ENCODE measurements at places on chromosomes 6 and 20.
A peak's percentile ranks its signal among the peaks of the same experiment; 100 is the strongest.

DNA sequence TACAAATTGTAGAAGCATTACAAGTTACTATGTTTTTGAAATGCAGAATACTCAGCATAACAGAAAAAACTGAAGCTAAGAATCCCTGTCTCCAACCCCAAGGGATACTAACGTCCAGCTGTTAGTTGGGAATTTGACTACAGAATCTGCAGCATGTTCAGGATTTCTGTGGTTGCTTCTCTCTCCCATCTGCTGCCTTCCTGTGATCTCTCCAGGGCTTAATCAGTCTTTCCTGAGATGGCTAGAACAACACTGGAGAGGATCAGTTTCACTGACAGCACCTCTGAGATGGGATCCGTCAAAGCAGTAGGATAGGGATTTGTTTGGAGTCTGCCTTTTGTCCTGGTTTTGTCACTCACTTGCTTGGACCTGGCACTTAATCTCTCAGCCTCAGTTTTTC, 73.3 kb upstream of the NUP153 start:
- no peak for DNase-seq

GRCh38 chr6:33950472-33950881, 146.7 kb upstream of the MLN start:
- no peak for DNase-seq

DNA sequence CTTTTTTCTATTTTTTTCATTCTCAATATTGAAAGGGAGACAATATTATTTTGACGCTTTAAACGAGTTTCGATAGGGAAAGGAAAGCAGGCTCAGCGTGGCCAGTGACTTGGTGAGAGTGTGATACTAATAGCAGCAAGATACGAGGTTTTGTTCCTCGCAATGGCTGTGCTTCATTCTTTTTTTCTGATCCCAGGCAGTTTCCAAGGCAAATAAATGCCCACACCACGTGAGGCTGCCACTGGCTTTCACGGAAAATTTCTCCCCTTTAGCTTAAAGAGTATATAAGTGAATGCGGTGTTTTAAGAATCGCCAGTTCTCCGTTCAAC, 196.4 kb upstream of the ZNF184 start:
- no peak for DNase-seq

DNA sequence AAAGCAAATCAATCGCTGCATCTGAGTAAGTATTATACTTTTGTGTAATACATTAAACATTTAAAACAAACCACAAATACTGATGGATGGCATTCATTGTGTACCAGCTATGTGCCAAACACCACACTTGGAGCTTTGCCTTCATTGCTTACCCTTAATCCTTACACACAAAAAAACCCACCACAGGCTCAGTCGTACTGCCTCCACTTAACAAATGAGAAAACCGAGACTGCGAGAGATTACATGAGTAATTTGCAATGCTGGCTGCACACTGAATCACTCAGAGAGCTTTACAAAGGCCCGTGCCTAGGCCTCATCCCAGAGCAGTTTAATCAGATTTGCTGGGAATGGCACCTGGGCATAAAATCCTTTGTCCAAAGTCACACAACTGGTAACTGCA, 130.5 kb downstream of the EDN1 start:
- peak; percentile 19 for DNase-seq

DNA sequence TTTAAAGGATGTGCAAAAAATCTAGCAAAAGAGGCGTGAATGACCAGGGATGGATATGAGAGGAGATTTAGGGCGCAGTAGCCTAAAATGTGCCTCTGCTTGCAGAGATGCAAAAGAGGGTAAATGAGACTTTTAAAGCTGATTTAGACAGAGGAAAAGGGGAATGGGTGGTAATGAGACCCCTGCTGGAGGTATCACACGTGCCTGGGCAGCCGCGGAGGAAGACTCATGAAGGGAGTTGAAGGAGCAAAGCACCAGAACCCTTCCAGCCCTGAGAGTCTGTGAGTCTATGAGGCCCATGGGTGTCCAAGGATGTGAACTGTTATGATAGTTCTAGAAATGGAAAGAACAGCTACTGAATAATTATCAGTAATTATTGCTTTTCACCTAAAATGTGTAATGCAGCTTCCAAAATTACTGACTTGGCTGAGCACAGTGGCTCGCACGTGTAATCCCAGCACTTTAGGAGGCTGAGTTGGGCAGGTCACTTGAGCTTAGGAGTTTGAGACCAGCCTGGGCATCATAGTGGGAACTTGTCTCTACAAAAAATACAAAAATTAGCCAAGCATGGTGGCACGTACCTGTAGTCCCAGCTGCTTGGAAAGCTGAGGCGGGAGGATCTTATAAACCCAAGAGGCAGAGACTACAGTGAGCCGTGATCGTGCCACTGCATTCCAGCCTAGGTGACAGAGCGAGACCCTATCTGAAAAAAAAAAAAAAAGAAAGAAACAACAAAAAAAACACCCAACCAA, 38.2 kb upstream of the TIAM2 start:
- DNase-seq, result no peak

GRCh38 chr6:32809171-32809570, 7.6 kb downstream of the HLA-DOB start:
- DNase-seq, result no peak

GRCh38 chr6:52499026-52499425, 77.8 kb downstream of the TRAM2 start:
- peak; percentile 46 for DNase-seq

DNA sequence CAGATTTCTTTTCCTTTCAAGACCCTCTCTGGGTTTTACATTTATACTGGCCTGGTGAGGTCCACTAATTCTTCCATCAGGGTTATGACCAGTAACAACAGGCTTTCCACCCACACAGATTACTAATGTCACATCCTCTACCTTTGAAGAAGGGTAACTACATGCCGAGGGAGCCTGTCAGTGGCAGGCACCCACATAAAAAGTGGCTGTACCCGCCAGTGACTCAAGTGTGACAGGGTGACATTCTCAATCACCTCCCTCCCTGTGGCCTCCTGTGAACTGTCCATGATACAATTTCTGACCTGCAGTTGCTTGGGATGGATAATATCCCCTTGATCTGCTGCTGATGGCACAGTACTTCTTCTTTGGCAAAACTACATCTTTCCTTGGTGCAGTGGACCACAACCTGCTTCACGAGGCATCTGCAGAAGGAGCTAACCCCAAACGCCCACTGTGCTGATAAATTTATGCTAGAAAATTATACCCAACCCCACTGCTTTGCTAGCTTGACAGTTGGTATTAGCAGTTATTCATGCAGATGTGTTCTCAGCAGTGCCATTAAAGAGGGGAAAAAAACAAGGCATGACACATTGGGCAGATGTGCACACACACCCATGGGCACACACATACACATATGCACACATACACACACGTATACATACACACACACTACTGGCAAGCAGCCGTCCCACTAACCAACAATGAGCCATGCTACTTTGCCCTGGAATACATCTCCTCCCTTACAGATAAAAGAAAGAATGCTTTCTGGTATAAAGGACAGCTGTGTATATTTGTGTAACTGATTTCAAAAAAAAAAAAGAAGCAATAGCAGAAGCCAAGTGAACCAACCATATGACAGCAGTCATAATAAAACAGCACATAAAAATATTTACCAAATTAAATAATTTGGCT, 20.8 kb downstream of the GFOD1 start:
- DNase-seq, result no peak

DNA sequence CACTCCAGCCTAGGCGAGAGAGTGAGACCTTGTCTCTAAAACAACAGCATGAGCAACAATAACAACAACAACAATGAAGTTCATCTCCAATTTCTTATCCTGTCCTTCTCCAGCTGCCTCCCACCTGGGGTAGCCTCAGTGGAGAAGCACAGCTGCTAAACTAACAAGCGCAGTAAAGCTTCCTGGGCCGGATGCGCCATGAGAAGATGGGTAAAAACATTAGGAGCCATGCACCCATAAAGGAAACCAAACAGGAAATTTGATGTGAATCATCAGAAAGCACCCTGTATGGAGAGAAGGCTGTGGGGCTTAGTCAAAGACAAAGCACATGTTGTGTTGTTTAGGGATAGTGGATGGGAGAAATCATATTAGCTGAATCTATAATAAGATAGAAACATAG, 61.1 kb upstream of the CCN6 start:
- DNase-seq, result no peak

DNA sequence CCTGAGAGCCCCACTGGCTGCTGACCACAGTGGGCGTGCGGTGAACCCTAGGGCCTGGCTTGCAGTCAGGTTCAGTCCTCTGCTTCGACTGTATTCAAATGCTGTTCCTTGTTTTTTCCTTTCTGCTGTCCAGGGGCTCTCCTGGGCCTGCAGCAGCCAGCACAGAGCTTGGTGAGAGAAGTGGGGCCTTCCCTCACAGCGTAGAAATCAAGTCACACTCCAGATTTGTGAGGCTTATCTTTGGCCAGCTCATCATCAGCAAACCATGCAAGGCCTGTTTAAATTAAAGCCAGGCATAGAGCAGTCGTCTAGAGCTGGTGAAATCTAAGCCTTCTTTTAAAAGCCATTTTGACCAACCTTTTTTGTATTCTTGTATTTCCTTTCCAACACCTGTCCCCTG, 8.4 kb downstream of the FAM120B start:
- DNase-seq, result no peak

DNA sequence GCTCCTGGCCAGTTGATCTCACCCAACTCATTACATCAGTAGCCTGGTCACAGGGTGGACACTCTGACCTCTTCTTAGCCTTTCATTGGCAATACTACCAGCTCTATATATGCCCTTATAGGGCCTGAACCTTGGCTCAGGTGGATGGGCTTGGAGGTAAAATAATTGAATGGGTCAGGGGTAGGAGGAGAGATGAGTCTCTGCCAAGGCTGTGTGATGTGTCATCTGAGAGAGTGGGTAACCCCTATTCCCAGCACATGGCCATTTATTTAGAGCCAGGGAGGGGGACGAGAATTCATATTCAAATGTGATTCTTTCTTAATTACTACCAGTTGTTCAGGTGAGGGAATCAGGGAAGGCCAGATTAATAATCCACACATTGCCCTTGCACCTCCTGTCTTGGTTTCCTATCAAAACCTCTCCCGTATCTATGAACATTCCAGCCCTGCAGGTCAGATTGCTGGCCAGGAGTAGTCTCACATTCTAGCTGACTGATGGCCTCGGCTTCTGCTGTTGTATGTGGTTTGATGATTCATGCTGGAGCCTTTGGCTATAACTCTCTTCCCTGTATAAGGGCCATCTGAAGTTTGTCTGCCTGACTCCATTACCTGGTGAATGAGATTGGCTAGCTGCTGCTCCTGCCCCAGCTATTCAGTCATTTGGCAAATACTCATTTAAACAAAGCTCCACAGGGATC, 13.4 kb downstream of the C20orf173 start:
- peak; percentile 89 for DNase-seq

- no peak for DNase-seq
Measured at GRCh38 chr20:24783631-24784492, 165.2 kb upstream of the CST7 start.

- DNase-seq, result no peak
Measured at GRCh38 chr6:124747349-124747748, 214.9 kb upstream of the RNF217 start.

DNA sequence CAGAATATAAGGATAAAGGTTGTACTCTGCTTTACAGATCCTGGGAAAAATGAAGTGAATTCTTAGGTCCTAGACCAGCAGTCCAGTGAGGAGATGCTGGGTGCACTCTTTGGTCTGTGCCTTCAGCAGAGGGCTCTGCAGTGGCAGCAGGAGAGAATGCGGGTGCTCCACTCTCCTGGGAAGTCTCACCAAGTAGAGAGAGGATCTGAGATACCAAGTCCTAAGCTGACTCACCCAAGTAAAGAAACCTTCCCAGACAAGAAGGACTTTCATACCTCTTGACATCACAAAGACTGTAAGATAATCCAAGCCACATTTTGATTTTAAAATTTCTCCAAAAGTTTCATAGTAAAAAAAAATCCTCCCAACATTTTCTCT, 116.9 kb upstream of the EMILIN3 start:
- peak; percentile 44 for DNase-seq

- DNase-seq, result no peak
Measured at GRCh38 chr20:33377366-33377765, 24.0 kb downstream of the CDK5RAP1 start.

GRCh38 chr6:52517502-52518278, 59.2 kb downstream of the TRAM2 start:
- peak; percentile 94 for DNase-seq

- DNase-seq, result no peak
Measured at GRCh38 chr6:20708367-20709124, 174.3 kb downstream of the CDKAL1 start.

GRCh38 chr20:31681769-31682168, 40.9 kb downstream of the BCL2L1 start:
- no peak for DNase-seq

DNA sequence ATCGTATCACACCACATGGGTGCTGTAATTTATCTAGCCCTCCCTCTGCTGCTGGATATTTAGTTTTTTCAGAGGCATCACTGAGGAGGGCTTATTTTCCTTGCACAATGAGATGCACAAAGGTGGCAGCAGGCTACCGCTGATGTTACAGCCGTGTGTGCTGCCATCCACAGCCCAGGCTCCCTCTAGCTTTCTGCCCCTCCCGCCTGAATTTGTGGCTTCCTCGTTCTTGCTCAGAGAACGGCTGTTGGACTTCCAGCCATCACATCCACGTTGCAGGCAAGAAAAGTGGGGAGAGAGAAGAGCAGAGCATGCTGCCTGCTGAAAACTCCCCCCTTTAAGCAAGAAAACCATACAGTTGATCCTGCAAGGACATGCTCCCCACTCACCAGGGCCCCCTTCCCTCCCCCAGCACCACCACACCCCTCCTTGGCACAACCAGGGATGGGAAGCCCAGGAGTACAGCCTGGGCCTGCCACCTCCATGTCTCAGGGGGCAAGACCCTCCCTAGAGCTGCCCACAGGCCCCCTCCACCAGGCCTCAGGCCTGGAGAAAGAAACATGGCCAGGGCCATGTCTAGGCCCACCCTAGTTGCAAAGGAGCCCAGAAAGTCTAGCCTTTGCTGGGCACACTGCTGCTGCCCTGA, 102.6 kb downstream of the MRPL14 start:
- DNase-seq, result no peak

GRCh38 chr6:51398793-51399192, 580.1 kb downstream of the TFAP2B start:
- DNase-seq, result no peak

DNA sequence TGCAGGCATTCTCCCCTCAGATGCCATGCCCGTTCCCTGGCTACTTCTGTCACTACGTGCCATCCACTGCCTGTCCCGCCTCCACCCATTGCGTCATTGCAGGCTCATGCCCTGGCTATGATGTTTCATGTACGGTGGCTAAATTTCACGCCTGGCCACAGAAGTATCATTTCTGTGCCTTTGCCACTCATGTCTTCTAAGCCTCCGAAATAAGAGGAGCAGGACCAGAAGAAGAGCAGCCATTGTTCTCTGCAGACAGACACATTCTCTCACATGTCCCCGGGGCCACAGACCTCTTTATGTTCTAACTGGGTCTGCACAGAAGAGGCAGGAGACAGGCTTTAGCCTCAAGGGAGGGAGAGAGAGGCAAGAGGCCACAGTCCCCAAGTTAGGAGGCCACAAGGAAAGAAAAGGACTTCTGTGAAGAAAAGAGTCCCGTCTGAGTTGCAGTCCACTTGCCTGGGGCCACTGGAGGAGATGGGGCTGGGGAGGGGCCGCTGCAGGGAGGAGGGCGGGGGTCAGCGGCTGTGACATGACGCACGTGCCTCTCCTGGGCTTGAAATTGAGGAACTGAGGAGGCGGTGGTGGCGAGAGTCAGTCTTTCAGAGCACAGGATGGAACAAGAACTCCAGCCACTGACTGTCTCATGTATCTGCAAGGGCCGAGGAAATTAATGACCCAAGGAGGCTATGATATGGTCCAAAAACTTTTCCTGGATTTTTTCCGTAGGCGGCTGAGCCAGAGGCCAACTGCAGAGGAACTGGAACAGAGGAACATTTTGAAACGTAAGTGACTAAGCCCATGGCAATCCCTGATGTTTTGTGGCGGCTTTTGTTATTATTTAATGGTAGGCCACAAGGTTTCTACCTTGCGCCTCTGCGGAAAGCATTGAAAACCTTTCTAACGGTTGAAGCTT, 55.9 kb downstream of the TBC1D7 start:
- no peak for DNase-seq
